Calu3 (cell line): ENCODE measurements at places on chromosomes 4 and X.

DNA sequence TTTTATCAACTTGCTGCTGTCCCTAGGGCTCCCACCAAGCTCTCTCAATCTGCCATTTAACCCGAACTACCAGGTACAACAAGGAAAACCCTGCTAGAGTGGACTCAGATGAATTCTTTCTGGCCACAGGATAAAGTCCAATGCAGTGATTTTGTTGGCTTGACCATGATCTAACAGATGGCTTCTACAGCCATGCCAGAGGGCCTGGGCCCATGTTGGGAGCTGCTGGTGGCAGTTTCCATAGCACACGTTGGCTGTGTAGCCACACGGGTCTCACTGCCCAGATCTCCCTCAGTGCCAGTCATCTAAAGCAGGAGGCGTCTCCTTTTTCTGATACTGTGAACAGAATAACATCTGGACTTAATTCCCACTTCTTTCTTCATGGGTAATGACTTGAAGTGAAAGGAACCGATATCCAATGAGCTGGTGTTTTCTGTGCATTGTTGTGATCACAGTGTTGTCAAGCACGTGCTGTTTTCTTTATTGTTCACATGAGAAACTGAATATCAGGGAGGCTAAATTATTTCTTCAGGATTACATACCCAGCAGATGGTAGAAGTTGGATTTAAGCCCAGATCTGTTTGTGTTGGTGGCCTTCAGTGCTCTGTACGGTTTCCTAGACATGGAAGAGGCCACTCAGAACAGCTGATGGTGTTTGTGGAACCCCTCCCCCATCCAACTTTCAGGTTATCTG, 85.2 kb upstream of the CLCN4 start:
- no peak for DNase-seq

DNA sequence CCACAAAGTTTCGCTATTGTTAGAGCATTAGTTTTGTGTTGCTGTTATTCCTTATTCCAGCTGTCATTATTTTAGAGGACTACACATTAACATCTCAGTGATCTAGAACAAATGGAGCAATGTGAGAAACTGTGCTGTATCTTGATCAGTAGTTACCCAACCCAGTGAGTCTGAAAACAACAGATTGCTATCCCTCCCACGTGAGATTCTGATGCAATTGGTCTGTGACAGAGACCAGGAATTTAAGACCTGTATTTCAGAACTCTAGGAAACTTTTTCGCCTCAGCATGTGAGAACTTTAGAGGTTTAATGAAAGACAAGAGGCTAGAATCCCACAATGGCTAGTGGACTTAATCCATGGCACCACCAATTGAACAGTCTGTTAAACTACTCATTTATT, 35.7 kb upstream of the CDS1 start:
- no peak for DNase-seq

- DNase-seq = no peak
Measured at GRCh38 chrX:13703589-13703988, 14.7 kb downstream of the RAB9A start.

GRCh38 chrX:150362599-150363481, at the start of gene MAMLD1:
MAMLD1 (plus strand) TSS chrX:150363317; CDS start chrX:150445517, 82,200 bp downstream.
- DNase-seq = peak; percentile 70

DNA sequence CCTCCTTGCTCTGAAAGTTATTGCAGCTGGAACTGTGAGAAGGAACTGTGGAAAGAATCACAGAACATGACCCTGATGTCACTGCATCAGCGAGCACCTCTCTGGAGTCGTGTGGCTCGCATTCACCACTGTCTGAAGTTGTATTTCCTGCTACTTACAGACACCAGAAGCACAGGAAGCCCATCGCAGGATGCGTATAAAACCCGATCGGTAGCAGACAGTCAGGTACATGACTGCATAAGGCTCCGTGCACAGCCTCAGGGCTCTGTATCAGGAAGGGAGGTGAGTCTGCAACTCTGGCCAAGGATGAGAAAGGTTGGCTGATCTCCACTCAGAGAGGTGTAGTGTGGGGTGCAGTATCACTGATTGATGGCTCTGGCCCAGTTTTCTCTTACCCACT, 134.4 kb downstream of the EVC2 start:
- DNase-seq = no peak

- DNase-seq = no peak
Measured at GRCh38 chr4:39706741-39707511, 9.0 kb downstream of the UBE2K start.

DNA sequence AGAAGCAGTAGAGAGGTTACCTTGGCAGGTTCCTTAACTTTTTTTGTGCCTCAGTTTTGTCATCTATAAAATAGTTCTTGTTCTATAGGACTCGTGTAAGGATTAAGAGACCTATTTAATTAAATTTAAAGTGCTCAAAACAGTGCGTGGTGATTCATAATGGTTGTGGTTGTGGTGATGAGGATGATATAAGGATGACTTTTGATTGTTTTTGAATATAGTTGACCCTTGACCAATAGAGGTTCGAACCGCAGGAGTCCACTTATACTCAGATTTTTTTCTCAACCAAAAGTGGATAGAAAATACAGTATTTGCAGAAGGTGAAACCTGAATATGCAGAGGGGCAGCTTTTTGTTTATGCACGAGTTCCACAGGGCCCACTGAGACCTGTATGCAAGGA, 14.6 kb downstream of the SMAD1 start:
- DNase-seq = no peak

DNA sequence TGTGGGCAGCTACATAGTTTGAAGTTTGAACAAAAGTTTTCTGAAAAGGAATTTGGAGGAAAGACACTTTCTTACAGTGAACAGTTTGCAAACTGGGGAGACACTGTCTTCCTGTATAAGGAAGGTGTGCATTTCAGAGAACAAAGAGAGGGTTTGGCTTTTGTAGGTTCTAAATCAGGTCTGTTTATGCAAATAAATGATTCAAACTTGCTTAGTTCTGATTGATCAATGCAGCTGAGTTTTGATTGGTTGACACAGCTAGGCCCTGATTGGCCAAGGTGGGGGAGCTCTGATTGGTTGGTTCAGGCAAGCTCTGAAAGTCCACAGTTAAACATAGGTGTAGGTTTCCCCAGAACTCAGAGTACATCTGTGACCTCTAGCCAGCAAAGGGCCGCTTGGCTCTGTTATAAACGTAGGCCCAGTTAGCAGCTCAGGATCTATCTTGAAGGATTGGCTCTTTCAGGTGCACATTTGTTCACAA, 63.0 kb upstream of the ENPP6 start:
- no peak for DNase-seq

DNA sequence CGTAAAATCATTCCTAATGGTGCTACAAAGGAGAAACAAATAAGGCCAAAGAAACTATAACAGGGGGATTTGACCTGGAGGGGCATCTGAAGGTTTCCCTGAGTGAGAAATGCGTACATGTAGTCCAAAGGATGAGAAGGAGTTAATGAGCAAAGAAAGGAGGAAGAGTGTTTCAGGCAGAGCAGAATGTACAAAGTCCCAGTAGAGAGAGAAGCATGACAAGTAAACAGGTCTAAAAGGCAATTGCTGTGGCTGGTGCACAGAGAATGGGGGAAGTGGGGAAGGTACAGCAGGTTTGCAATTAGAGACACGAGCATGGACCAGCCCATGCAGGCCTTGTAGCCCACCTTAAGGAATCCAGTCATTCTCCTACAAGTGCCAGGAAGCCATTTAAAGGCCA, 145.5 kb downstream of the TSPAN5 start:
- DNase-seq = no peak

GRCh38 chr4:56995525-56995924, 16.8 kb downstream of the POLR2B start:
- no peak for DNase-seq
